Fibroblast of upper back skin (primary cell): ENCODE measurements at places on chromosomes 2 and 18.

GRCh38 chr18:8367217-8367988 lies 241.8 kb upstream of the RAB12 start:
- no peak for DNase-seq

DNA sequence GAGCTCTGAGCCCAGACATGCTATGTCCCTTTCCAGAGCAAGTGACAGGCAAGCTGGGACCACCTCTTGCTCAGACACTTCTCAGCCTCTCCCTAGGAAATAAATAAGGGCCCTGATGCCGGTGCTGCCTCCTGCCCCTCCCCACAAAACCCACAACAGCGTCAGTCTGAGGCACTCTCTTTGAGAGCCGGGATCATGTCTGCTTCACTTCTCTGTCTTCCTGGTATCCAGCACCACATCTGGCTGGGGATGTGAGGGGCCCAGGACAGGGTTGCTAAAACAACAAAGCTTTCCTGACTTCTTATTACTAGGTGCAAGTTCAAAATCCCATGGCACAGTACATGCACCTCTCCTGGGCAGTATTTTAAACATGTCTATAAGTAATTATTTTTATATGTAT lies 103.9 kb upstream of the GLI2 start:
- DNase-seq, result no peak

DNA sequence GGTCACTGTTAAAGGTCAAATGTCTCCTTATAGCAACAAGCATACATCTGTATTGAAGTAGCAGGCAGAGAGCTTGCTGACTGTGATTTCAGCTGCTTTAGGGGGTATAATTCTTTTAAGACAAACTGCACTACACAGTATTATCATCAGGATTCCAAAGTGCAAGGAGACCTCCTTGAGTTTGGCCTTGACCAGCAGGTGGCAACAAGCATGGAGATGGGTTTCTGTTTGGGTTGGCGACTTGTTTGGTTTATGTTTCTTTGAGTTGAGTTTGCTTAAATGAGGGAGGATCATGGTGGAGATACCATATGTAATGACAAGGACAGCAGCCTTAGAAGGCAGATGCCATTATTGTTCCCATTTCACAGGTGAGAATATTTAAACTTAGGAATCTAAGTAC lies 681.0 kb upstream of the ID2 start:
- no peak for DNase-seq

DNA sequence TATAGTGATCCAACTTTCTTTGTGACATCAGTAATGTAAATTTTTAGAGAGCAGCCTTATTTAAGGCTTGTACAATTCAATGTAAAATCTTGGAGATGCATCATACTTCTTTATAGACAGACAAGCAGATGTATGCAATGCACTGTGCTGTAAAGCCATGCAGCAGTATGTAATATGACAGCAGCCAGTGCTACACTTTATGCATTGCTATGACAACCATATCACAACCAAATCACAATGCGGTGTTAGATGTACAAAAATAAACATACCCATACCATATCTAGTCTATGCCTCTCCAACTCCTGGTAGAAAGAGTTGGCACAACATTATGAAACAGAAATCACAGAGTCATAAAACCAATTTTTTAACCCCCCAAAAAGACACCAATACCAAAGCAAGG lies 110.3 kb upstream of the WDSUB1 start:
- no peak for DNase-seq

DNA sequence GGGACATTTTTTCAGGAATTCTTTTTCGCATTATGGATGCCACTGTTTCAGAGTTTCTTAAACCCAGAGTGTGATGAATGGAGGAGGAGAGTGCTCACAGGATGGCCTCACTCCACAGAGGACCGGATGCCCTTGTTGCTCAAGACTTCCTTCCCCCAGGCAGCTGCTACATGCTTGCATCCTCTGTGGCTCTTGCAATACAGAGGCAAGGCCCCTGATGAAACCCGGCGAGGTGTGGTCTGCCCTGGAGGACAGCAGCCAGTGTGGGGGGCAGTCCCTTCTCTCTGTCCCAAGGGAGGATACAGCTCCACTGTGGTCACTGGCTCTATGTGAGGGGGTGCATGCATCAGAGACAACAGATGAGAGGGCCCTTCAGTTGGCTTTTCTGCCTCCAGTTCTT lies 109.6 kb downstream of the SH3RF3 start:
- peak; percentile 84 for DNase-seq

DNA sequence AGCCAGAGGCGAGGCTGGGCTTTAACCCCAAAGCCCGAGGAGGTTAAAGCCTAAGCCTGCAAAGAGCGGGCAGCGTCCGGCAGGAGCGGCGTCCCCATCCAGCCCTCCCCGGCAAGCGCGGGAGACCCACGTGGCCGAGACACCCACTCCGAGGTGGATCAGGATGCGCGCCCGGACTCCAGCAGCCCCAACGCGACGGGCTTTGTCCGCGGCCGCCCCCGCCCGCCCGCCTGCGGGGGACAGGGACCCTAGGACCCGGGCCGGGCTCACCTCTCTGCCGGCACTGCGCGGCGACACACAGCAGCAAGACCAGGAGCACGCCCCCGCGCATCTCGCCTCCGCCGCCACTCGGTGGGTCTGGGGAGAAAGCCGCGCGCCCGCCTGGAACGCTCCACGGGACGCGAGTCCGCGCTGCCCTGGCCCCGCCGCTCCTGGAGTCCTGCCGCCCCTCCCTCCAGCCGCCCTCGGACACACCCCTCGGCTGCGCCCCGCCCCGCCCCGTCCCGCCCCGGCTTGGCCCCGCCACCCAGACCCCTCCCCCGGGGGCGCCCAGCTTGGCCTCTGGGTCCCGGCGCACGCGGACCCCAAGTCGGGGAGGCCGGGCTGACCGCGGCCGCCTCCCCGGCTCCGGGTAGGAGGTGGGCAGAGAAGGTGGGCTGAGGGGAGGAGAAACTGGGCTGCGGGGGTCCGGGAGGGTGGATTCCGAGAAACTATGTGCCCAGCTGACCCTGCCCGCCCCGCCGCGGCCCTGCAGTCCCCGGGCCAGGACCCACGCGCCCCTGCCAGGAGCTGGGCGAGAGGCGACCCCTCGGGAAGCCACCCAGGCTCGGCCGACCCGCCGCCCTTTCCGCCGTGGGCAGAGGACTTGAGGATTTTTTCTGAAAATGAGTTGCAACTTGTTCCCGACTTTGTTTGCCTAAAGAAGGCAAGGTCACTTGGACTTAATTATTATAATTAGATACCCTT lies at the start of gene LAMA1:
Gene LAMA1, minus strand, starts transcription at position 408 of the 966 bp plus-strand sequence. Its CDS starts 77 bp downstream, at position 331.
- DNase-seq, result no peak

DNA sequence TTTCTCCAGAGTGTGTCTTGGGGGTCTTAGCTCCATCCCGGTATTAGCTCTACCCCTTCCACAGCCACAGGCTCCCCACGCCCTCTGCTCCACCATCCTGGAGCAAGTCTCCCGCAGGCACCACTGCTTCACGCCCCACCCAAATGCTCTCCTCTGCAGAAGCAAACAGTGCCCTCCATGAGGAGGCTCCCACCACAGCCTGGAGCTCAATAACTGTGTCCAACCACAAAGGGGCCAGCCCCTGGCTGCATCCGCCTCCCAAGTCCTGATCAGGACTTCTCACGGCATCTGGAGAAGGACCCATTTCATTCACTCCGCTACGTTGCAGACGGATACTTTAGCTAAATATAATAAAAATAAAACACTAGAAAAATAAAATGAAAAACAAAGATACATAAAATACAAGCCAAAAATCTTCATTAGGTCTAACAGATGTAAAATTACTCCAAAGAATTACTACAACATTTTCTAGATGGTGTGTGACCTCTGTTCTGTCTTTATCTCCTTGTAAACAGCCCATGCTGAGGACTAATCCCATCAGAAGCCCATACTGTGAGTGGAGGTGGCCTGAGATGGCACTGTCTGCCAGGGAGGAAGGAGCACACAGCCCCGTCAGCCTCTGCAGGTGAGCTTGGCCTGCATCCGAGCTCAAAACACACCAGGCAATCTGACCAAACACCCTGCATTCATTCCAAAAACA lies 210.8 kb upstream of the RAB6C start:
- DNase-seq, result no peak

DNA sequence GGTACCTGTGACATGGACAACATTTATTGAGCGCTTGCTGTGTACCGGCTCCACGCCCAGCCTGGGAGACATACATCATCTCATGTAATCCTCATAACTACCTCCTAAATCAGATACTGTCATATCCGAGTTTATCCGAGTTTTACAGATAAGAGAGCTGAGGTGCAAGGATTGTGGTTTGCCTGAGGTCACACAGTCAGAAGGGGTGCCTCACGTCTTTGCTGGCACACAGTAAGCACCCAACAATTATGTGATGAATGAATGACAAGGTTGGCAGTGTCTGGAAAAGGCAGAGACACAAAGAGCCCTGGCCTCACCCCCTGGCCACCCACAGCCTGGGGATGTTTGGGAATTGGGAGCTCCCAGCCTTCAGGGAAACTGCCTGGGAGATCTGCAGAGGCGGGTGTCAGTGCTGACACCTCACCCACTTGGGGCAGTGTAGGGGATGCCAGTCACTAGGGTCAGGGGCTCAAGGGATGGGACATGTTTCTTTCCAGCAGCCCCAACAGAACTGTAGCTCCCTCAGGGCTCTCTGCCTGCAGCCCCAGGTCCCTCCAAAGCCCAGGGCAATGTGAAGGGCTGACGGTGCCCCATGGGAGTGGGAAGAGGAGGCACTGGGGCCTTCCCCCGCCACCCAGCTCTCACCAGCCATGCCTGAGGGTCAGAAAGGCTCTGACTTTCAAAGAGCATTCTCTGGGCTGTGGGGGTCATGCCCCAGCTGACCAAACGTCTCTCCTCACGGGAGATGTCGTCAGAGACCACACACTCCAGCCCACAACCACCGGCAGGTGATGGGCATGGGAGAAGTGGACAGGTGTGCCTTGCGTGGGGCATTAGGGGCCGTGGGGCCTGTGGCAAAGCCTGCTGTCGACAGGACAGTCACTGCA lies 157.5 kb downstream of the ZFP36L2 start:
- no peak for DNase-seq

DNA sequence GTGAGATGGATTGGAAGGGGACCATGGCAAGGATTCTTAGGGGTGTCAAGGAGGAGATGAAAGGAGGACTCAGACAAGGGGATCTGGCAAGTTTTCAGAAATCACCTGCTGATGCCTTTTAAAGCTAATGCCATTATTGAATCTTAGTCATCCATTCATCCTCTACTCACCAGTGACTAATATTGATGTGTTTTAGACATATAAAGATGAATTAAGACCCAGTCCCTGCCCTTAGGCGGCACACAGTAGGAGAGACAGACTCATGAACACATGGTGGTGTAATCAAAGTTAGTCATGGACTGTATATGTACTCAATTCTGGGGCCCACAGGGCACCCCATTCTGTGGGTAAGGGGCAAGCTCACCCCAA lies 56.5 kb upstream of the ATL2 start:
- DNase-seq, result no peak

- no peak for DNase-seq
Measured at GRCh38 chr2:198917926-198918720, 539.6 kb downstream of the SATB2 start.

GRCh38 chr2:188068093-188068492 lies 223.6 kb upstream of the GULP1 start:
- no peak for DNase-seq

DNA sequence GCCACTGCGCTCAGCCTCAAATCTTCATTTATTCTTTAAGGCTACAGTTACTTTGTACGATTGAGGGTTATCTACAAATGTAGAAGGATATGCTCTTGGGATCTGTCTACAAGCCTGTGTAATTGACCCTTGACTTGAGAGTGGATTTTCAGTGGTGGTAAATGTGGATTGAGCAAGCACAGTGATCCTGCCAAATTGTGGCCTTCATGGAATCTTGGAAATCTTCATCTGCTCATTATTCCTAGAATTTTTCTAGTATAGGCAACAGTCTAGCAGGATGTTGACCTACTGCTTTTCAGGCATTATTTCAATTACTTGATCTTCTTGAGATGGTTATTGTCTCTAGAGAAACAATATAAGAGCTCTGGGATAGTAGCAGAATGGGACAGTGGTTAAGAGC lies 226.1 kb upstream of the REV1 start:
- peak; percentile 66 for DNase-seq

- no peak for DNase-seq
Measured at GRCh38 chr2:57372237-57372984, 674.2 kb upstream of the VRK2 start.

DNA sequence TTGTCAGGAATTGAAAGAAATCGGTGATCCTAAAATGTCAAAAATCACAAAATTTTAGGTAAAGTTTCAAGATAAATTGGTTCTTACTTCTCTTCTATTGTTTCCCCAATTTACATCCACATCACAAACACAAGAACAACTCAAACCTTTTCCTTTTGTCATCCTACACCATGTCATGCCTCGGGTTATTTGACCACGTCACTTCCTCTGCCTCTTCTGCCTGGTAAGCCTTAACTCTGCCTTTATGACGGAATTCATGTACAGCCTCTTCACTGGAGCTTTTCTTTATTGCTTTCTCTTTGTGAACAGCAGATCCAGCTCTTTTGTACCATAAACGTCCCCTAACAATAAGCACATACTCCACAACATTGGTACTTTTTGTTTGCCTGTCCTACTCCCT lies 258.0 kb downstream of the DPP10 start:
- no peak for DNase-seq

DNA sequence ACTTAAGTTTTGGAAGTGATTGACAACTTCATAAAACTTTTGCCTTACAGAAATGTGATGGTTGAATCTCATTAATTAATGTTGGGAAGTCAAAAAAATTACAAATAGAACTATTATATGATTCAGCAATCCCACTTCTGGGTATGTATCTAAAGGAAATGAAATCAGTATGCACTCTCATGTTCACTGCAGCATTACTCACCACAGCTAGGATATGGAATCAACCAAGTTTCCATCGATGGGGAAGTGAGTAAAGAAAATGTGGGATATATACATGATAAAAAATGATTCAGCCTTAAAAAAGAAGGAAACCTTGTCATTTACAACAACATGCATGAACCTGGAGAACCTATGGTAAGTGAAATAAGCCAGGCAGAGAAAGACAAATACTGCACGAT lies 112.4 kb upstream of the WDR75 start:
- DNase-seq, result peak; percentile 79

DNA sequence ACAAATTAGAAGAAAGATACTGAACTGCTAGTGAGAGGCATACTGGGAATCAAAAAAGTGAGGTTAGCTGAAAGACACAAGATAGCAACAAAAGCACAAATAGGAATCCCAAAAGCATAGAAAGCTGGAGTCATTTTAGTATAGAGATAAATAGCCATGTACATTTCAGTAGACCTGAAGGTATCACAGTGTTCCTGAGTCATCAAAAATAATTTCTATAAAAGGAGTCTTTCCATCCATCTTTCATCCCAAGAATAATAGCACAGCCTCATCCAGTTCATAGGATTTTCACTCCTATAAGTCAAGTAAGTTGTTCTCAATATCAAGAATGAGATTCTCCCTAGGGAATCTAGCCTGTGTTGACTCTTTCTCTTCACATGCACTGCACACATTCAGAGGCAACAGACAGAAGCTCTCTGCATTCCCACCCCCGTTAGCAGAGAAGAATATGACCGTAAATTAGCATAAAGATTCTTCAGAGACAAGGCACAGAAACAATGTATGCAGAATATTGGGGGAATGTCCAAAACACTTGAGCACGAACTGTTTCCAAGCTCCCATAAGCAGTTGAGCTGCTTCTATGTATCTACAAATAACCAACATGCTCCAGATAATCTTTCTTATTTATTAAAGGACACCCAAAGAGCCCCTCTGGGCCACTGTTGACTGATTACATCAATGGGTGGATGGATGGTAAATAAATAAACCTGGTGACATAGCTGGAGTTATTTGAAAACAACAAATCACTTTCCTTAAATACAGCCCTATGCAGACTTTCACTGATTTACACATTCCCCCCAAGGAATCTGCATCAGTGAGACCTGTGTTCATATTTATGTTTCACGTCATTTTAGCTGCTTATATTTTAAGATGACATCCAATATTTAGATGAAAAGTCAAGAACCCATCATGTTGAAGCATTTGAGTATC lies 174.5 kb upstream of the PKDCC start:
- peak; percentile 80 for DNase-seq
